ENCODE measurements at places on chromosomes 7 and 10.

DNA sequence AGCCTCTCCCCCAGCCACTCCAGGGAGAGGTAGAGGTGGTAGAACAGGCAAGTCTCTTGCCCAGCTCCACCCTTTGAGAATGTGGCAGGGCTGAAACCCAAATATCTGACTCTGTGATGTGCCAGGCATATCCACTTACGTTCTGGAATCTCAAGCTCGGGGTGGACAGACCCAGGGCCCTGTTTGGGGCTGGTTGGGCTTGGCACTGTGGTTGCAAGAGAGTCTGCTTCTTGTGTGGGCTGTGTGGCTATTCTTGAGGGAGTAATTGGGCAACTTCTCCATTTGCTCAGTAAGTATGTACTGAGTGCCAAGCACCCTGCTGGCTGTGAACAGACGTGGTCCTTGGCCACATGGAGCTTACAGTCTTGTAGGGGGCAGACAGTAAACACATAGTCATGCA, 4.7 kb downstream of the UBTD1 start:
- peak; percentile 36 for DNase-seq

DNA sequence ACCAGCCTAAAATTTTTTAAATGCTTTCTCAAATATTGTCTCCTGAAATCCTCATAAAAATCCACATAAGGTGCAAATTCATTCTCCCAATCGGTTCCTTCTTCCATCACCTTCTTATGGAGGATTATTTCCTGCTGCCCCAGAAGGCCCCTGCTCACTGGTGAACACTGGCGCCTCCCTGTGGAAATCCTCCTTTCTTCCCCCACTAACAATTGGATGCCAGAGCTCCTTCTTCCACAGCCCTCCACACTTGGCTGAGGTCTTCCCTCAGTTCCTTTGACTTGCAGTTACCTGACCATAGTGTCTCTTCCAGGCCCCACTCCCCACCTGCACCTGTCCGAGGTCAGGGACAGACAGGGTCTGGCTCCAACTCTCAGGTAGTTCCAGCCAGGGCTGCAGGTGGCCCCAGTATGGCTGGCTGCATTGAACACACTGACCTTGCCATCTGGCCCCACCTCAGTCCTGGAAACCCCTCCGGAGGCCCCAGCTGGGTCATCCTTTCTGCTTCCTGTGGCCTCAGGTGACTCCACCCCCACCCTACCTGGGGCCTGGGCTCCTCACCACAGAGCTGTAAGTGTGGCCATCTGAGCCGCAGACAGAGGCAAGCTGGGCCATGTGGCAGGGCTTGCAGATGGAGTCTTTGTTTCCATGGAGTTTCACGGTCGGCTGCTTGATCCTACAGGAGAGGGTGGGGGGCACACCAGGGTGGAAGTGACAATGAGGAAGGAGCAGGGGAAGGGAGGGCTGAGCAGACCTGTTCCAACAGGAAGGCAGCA, 18.4 kb downstream of the SPOCK2 start:
- DNase-seq: peak; percentile 37

DNA sequence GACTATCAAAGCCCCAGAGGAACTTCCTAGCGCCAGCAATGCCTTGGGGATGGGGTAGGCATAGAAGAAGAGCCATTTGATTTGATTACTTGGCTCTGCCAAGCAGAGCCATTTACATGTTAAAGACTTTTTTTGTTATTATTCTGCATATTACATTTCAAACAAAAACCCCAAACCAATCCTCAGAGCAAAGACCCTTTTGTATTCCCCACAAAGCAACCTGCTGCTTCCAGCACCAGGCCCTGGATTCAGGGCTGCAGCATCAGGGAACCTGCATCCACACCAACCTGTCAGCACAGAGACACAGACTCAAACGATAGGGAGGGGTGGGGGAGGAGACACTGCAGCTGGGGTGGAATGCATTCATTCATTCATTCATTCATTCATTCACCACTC, 73.2 kb downstream of the GRID1 start:
- DNase-seq: no peak

- no peak for DNase-seq
Measured at GRCh38 chr10:29926693-29927048, 132.7 kb downstream of the JCAD start.

DNA sequence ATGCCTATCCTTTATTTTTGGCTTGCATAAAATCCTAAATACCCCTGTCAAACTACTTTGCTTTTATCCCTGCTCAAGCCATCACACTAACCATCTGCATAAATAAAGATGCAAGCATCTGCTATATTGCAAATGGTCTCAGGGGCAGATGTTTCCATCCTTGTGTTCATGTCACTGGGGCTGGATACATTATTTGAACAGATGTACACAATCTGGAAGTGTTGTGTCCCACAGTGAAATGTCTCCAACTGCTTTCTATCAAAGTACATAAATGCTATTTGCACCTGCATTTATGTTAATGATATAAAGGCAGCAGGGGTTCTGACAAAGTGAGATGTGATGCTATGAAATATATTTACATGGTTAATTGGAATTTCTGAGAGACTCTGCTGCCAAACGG, 163.1 kb downstream of the ZNF438 start:
- no peak for DNase-seq

GRCh38 chr7:142654398-142654797, 94.9 kb upstream of the PRSS1 start:
- DNase-seq: peak; percentile 52

DNA sequence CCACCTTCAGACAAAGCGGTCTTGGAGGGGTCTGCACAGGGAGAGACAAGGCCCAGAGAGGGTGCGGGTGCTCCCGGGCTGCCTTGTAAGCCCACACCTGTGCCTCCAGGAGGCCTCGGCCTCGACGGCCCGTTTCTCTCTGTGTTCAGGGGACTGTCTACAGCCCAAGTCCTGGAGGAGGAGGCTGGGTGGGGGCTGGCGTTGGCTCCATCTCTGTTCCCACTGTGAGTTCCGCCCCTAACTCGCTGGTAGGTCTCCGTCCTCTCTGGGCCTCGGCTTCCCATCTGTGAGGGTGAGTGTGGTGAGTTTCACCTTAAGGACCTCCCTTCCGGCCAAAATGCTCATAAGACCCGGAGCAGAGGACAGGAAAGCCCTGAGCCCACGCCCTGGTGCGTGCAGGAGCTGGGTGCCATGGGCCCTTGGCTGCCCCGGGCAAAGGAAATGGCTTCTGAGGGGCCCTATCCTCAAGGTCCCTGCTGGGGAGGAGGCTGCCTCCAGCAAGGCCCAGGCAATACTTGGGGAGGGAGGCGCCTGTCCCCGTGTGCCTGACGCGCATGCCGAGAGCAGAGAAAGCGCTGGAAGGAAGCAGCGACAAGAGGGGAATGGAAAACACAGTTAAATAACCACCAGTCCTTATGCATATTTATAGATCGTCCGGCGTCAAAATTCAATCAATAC, 276.8 kb downstream of the ELFN1 start:
- no peak for DNase-seq

DNA sequence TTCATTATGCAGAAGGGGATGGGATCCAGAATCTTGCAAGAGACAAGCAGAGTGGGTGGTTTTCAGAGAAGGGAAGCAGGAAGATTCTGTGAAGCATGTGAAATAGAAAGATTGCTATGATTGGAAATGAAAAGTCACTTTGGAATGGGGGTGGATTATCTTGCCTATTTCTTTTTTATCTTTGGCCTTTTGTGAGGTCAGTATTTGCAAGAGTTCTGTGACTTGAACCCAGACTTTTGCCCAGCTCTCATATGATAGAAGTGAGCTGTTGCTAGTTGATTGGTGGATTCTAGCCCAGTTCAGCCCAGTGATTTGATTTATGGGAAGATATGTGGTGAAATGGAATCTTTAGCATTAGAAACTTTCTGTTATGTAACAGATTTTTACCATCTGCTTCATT, 17.1 kb downstream of the ENTPD7 start:
- no peak for DNase-seq

DNA sequence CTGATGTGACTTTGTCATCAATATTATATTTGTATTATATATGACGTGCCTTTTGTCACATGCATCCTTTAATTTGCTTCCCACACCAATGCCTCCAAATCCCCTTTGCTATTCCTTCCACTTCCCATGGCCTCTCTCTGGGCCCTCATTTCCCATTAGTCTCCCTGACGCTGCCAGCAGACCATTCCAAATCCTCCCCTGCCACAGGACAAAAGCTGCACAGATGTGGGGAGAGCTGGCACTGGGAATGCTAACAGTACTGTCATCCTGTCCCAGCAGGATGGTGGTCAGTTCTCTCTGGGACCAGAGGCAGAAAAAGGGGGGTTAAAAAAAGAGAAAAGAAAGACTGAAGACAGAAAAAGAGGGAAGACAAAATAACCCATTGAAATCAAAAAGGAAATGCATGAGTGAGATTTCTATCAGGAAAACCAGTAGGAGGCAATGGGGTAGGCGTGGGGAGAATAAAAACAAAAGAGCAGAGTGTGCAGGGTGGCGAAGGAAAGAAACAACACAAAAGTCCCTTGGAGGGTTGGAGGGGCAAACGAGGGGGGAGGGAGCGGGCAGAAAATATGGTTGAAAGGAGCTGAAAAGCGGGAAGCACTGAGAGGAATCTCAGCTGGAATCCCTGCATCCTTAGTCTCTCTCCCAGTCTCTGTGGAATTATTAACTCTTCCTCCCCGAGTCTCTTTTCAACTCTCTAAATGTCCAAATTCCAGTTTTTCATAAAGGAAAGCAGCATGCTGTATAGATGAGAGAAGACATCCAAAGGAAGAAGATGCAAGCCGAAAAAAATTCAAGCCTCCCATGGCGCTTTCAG, 59.2 kb upstream of the PTN start:
- no peak for DNase-seq

DNA sequence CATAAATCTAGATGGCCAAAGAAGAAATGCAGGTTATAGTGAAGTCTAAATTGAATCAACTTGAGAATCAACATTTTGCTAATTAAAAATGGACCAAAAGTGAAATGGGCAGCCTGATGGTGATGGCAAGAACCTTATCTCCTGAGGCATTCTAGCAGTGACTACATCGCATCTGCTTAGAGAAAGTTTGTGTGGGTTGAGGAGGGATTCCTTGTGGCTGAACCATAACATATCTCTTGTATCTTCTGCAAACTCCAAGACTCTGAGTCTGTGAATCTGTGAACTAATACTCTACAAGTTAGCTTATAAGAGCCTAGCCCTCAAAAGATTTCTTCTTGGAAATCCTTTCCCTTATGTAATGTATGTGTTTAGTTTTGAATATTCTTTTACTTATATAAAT, 85.6 kb downstream of the PRKG1 start:
- no peak for DNase-seq

DNA sequence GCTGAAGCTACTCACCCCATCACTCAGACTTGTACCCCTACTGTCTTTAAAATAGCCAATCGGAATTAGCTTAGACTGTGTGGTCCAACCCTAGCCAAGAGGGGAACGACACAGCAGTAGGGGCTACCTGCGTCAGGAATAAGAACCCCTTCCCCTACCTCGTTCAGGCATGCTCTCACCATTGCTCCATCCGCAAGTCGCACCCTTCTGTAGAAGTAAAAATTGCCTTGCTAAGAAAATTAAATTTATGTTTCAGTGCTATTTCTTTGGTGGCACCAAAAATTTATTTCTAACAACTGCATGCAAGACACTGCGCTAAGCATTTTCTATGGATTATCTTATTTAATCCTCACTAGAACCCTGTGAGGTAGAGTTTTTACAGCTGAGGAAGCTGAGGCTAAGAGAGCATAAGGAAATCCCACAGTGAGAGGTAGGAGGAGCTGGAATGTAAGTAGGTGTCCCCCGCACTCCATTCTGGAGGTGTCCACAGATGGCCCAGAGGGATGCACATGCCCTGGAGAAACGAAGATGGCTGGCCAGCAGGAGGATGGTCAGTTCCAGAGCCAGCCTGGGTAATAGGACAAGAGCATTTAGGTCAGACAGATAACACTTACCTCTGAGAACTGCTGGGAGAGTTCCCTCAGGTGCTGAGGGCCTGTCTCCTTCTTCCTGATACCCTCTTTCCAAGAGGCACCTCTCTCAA, 15.3 kb upstream of the CACUL1 start:
- DNase-seq: no peak

- DNase-seq: peak; percentile 94
Measured at GRCh38 chr10:101453791-101454718, 100.1 kb downstream of the BTRC start.

DNA sequence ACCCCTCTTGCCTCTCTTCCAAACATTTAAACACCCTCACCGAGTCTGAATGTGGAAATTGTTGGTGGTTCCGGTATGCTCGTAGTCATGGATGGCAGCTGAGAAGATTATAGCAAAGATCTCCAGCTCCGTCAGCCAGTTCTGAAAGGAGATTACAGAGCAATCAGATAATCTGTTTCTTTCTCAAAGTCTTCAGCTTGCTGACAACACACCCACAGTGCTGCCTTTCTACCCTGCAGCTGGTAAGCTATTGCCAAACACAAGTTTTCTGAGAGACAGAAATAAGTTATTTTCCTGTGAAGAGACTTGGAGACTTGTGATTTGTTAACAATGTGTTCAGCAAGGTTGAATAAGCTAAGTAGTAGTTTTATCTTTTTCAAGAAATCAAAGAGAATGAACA, 163.6 kb downstream of the PPP1R17 start:
- no peak for DNase-seq

- no peak for DNase-seq
Measured at GRCh38 chr7:101015626-101016025, 4.3 kb upstream of the MUC17 start.

- DNase-seq: no peak
Measured at GRCh38 chr7:66143876-66144332, 29.3 kb downstream of the CRCP start.

- DNase-seq: no peak
Measured at GRCh38 chr10:94108200-94108599, 114.5 kb downstream of the PLCE1 start.

DNA sequence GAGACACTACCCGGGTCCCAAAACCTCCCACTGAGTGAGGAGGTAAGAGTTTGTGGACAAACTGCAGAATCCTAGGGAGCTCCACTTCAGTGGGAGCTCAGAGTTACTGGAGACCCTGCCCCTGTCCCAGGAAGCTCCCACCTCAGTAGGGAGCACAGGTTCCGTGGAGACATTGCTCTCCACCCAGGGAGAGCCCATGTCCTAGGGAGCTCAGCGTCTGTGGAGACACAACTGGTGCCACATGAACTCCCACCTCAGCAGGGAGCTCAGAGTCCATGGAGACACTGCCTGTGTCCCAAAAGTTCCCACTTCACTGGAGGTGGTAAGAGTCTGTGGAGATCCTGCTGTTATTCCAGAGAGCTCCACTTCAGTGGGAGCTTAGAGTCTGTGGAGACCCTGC, 6.3 kb downstream of the MYO1G start:
- no peak for DNase-seq

DNA sequence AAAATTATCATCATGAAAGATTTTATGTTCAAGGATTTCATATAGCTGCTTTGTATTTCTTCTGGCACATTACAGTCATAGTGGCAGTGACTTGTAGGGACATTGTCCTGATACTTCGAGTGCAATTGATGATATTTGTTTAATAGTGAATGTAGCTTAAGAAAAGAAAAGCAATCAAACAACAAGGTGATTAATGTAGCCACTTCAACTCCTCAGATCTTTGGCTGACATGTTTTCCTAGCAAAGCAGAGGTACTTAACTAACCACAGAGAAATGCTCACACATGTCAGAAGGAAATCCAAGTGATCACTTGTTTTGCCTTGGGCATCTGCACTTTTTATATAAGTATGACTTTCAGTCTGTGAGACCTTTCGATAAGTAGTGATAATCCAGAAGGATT, 470.3 kb downstream of the AUTS2 start:
- no peak for DNase-seq

GRCh38 chr10:81963606-81964005, 88.6 kb downstream of the NRG3 start:
- no peak for DNase-seq

GRCh38 chr10:94546049-94546900, 687 bp downstream of the HELLS start:
- peak; percentile 49 for DNase-seq

GRCh38 chr7:129083525-129083924, 28.6 kb upstream of the TNPO3 start:
- no peak for DNase-seq

All from hematopoietic multipotent progenitor cell treated with erythropoietin and hydrocortisone succinate and interleukin-3 and kit ligand, for 4 days (in vitro differentiated cells).